ENCODE measurements at places on chromosomes 3 and 15. TPM values are rescaled to one million over a fixed set of nuclear protein-coding genes. Genes with fewer than 3 reads are reported as not detected.
A peak's percentile ranks its signal among the peaks of the same experiment; 100 is the strongest.

Gene AADAC
- total RNA-seq: 17.7 TPM

Gene RASGRF1
- 0.32 TPM for total RNA-seq

DNA sequence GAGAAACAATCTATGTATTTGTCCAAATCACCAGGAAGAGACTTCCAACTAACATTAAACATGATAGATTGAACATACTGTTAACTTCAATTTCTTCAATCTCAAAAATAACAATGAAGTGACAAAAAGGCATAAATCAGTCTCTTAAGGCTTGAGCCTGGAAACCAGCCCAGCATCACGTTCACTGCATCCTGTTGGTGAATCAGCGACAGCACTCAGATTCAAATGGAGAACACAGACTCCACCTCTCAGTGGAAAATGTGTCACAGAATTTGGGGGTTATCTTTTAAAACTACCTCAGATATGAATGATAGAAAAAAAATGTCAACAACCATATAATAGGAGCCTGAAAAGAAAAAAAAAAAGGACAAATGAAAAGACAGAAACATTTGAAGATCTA, 212.0 kb downstream of the MINAR1 start:
- no peak for DNase-seq

DNA sequence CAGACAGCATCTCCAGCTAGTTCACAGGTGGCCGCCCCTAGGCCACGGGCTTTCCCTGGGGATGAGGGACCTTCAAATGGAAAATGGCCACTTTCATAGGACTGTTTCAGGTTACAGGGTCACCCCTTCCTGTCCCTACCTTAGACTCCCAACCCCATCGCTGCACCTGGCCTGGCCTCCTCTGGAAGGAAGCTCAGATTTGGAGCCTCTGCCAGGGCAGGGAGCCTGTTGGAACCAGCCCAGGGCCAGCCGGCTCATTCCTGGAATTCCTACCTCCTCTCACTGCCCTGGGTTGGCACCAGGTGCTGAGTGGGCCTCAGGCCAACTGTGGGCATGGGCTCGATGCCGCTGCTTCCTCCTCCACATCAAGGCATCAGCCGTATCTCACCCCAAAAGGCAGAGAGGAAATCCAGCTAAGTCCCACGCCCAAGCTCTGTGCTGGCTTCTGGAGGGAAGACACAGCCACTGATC, 42.2 kb downstream of the KLHL25 start:
- DNase-seq: peak; percentile 43

GRCh38 chr3:126732281-126733060, 28.4 kb downstream of the CHCHD6 start:
- no peak for DNase-seq

DNA sequence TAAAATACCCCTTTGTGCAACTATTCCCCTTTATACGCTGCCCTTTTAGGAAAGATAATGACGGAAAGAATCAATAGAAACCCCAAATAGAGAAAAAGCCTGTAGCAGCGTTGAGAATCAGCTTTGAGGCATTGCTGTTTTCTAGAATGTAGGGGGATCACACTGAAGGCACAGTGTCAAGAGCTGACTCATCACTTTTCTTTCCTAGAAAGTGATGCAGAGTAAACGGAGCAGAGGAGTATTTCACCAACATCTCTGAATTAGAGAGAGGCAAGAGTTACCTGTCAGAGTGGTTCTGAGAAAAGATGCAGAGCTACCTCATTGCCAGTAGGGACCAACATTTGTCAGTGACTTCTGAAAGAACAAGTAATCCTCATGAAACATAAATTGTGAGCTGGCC, 269.8 kb upstream of the TMC3 start:
- DNase-seq: no peak

DNA sequence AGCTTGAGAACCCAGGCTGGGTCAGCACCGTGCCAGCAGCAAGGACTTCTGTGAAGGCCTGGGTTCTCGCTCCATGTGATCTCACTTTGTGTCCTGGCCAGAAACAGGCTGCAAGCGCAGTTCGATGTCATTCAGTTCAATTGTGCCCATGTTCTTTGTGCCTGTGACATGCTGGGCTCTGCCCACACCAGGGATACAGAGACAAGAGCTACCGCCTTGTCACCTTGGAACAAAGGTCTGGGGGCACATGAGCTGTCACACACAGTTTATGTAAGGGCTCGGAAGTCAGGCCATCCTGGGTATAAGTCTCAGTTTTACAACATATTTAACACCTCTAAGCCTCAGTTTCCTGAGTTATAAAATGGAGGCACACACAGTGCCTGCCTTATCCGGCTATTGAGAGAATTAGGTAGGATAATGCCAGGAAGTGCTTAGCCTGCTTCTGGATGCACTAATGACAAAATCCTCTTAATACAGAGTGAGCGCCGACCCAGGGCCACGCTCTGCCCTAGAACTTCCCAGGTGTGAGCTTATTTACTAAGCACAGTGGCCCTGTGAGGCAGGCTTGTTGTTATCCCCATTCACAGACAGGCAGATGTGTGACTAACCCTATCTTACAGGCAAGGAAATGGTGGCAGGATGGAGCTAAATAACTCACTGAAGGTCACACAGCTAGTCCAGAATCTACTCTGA, 50.4 kb upstream of the LIMD1 start:
- DNase-seq: no peak

Gene CCR9
- 0.23 TPM for total RNA-seq

DNA sequence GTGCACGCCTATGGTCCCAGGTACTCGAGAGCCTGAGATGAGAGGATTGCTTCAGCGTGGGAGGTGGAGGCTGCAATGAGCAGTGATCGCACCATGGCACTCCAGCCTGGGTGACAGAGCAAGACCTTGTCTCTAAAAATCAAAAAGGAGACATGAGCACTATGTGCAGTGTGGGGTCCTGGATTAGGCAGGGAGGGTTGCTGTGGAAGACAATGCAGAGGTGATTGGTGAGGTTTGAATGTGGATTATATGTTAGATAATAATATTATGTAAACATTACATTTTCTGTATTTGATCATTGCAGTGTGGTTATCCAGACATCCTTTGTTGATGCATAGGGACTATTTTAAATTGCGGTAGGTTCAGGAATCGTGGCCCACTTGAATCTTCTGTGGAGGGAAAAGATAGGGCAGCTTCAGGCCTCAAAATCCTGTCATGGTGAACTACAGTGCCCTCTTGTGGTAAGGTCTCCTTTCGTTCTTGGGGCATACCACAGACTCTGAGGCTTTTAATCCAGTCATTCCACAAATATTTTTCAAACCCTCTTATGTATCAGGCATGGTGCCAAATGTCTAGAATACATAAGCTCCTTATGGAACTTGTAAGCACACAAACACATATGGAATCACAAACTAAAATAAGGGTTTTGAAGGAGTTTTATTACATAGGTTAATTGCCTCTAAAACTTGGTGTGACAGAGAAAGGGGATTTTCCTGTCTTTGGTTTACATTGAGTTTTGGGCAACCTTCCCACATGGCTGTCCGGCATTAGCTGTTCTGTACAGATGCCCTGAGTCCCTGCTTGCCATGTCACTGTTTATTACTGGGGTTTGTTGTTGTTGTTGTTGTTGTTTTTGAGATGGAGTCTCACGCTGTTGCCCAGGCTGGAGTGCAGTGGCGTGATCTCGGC, 37.7 kb downstream of the GPD1L start:
- peak; percentile 72 for DNase-seq

DNA sequence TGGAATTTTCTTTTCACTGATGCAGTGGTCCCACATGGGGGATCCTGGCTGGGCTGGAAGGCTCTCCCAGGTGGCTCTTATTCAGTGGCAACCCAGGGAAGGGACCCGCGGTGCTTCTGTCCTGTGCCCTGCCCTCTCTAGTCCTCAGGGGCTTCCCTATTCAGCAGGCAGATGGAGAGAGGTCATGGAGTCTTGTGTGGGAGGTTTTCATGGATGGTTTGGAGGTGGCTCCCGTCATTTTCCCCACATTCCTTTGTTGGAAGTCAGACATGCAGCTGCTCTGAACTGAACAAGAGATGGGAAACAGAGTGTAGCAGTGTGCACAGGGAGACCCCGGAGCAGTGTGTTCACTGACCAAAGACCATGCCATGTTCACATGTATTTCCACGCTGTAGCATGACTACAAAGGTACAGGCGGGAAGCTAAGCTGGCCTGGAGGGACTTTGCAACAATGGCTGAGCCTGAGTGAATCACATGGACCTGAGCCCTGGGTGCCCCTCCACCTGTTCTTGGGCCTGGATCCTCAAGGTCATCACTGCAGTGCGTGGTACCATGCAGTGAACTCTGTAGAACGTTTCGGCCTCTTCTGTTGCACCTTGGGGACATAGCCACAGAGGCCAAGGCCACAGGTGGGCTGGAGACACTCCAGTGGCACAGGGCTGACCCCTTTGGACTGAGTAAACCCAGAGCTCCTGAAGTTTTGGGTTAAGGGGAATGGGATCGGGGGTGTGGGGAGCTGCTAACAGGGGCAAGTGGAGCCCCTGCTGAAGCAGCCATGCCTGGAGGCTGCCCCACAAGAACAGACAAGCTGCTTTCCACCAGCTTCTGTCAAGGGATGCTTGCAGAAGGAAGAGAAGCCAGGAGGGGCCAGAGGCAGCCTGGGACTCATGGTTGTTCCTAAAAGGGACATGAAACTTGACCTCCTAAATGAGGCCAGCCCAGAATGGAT, 123.0 kb downstream of the ASB7 start:
- no peak for DNase-seq

GRCh38 chr3:172673210-172673679, 37.6 kb downstream of the NCEH1 start:
- DNase-seq: peak; percentile 33

Gene MYNN
- total RNA-seq: 14.0 TPM

DNA sequence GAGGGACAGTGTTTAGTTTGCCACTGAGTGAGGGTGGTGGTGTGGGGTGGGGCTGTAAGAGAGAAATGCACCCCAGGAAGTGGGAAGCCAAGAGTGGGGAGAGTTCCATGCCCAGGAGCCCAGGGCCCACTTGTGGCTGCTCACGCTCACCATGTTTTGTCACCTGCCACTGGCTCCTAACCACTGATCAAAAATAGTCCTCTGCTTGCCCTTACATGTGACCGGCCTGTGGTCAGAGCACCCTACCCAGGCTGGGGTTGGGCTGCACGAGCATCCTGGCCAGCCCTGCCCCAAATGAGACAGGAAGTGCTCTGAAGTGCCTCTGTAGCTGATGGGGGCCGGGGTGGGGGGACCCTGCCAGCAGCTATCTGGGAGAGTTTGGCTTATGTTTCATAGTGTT, 216.3 kb downstream of the RPLP1 start:
- peak; percentile 20 for DNase-seq

GRCh38 chr3:194107107-194107506, 28.8 kb upstream of the HES1 start:
- no peak for DNase-seq

Gene TTLL13
- 0.32 TPM for total RNA-seq

Gene GRIP2
- 2.1 TPM for total RNA-seq

Gene CPB1
- total RNA-seq: 16.5 TPM

Gene GP9
- not detected for total RNA-seq

Gene SPINT1
- 232 TPM for total RNA-seq

All from mucosa of gallbladder (tissue), 1 donor.